Osteoblast (primary cell): ENCODE measurements at places on chromosomes 2 and 18. TPM values are rescaled to one million over a fixed set of nuclear protein-coding genes. Genes with fewer than 3 reads are reported as not detected.
A peak's percentile ranks its signal among the peaks of the same experiment; 100 is the strongest.

GRCh38 chr2:69003731-69004130 is 9.2 kb upstream of the ANTXR1 start:
- no peak for DNase-seq

DNA sequence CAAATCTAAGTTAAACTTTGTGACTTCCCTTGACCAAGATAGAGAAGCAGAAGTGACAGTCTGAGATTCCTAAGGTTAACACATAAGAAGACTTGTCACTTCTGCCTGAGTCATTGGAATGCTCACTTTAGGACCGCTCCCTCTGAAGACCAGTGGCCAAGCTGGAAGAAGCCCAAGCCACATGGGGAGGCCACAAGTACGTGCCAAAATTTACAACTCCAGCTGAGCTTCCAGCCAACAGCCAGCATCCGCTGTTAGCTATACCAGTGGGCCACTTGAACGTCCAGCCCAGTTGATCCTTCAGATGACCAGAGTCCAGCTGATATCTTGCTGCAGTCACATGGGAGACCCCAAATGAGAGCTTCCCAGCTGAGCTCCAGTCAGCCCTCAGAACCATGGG is 18.1 kb upstream of the ANTXR1 start:
- DNase-seq = no peak

DNA sequence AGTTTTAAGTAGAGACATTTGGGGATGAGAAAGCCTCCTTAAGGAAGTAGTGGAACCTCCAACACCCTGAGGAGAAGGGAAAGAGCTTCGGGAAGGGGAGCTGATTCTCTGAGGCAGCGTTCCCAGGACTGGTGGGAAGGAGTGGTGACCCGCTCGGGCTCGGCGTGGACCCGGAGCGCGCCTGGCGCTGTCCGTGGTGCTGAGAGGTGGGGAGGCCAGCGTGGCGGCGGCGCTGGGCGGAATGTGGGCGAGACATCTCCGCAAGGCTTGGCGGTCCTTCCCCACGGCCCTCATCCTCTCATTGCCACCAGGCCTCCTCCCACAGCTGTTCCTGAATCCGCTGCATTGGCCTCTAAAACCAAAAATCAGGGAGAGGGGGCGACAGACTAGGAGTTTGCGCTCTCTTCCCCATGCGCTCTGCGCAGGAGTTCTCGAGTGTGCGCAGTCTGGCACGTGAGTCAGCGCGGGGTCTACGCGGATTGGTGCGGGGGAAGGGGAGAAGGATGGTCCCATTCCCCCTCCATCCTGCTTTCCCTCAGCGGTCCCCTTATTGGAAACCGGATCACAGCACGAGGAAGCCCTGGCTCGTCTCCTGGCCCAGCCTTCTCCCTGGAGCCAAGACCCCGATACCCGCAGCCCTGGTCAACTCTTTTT is 857 bp downstream of the RESP18 start:
- peak; percentile 68 for DNase-seq

DNA sequence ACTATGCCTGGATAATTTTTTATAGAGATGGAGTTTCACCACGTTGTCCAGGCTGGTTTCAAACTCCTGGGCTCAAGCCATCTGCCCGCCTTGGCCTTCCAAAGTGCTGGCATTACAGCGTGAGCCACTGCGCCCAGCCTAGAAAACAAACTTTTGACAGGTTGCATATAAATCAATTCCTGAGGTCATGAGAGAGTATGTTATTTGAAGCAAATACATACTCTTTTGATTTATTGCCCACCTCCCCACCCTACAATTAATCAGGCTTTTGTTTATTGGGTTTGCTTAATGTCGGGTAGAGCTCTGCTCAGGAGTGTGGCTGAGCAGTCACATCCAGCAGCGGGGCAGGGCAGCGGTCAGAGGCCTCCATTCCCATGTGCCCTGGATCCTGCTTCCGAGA is 37.9 kb upstream of the ASB1 start:
- DNase-seq = no peak

PARD6G gene
- 2.2 and 4.4 TPM in 2 replicates for total RNA-seq

- DNase-seq = no peak
Measured at GRCh38 chr2:233768076-233768475, 8.0 kb downstream of the UGT1A1 start.

SULT1C2 gene
- total RNA-seq = 0.36 and 1.2 TPM in 2 replicates

DNA sequence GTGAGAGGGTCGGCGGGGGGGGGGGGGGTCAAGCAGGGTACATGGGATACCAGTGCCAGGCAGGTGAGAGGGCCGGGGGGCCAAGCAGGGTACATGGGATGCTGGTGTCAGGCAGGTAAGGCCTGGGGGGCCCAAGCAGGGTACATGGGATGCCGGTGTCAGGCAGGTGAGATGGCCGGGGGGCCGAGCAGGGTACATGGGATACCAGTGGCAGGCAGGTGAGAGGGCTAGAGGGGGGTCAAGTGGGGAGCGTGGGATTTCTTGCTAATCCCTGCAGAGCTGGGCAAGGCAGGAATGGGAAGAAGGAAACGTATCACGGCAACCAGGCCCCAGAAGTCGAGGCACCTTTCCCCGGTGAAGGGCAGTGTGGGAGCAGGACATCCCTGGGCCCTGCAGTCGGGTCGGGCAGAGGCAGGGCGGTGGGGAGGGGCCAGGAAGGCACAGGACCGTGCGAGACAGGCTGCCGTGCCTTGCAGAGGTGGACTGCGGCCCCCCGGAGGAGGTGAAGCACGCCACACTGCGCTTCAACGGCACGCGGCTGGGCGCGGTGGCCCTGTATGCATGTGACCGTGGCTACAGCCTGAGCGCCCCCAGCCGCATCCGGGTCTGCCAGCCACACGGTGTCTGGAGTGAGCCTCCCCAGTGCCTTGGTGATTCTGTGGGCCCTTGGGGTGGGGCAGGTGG is 49.3 kb downstream of the MTERF4 start:
- no peak for DNase-seq

DNA sequence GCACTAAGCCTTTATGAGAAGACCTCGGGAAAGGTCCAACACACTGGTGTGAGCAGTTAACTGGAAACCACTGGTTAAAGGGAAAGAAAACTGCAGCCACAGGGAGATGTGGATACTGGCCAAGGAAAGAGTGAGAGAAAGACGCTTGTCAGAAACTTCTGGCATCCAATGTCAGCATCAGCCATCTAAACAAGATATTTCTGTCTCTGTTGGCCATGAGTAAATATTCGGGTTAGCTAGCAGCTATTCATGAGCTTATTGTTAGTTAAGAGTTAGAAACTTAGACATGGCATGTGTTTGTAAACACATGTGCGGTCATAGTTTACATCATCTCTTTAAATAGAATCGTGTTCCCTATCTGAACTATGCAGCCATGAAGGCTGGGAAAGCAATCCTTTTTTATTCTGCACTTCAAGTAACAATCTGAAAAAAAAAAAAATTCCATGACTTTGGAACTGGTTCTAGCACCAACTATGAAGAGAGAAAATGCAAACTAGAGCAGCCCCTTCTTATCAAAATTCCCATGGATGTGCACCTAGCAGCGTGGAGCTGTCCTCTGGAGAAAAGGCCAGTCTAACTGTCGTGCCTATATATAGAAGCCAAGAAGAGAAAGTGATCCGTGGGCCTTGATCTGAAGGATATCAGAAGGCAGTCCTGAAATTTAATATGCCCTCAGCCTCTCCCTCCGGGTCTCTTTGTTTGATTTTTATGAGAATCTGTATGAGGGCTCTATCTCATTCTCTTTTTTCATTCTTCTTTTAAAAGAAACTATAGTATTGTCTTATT is 84.0 kb upstream of the RFX8 start:
- peak; percentile 70 for DNase-seq

TUBA4B gene
- not detected in 2 replicates for total RNA-seq

NR4A2 gene
- total RNA-seq = 0.72 and 0.88 TPM in 2 replicates

- no peak for DNase-seq
Measured at GRCh38 chr2:50718146-50718545, 313.8 kb downstream of the NRXN1 start.

DNA sequence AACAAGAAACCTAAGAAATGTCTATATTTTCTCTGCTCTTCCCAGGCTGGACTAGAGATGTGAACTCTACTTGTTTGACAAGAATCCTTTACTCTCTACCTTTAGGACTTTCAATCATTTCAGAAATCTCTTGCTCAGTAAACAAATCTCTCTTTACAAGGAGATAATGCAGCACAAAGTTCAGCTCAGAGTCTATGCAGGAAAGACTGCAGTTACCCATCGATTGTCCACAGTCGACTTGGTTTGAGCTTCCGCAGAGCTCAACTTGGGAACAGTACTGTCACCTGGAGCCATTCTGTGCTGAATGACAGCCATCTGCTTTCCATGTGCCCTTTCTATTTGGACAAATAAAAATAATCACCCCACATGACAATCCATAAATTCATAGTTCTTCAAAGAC is 259.7 kb upstream of the STON1 start:
- no peak for DNase-seq

NCKAP5 gene
- total RNA-seq = 1.8 TPM in 2 replicates

VWA3B gene
- total RNA-seq = 0.59 TPM in 1 of 2 replicates, not detected in the other

GRCh38 chr2:15890936-15891905 is 49.1 kb upstream of the MYCN start:
- DNase-seq = no peak

- DNase-seq = no peak
Measured at GRCh38 chr2:141468761-141469160, 662.1 kb downstream of the LRP1B start.

GRCh38 chr2:96233880-96234316 is 25.3 kb upstream of the STARD7 start:
- peak; percentile 14 for DNase-seq

CNRIP1 gene
- 43.4 and 46.3 TPM in 2 replicates for total RNA-seq

ARHGEF4 gene
- total RNA-seq = 3.6 and 7.7 TPM in 2 replicates

DNA sequence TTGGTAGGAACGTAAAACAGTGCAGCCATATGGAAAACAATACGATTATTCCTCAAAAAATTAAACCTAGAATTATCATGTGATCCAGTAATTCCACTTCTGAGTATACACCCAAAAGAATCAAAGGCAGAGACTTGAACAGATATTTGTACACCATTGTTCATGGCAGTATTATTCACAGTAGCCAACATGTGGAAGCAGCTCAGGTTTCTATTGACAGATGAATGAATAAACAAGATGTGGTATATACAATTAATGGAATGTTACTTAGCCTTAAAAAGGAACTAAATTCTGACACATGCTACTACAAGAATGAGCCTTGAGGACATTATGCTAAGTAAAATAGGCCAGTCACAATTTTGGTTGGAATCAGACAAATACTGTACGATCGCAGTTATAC is 14.2 kb upstream of the RTTN start:
- no peak for DNase-seq
